Stimulated activated CD8-positive, alpha-beta memory T cell treated with anti-CD3 and anti-CD28 coated beads, Interleukin-4, amount 100 ng/mL, for 1 hour (primary cell): ENCODE measurements at places on chromosomes 5 and 9.

GRCh38 chr5:148381906-148382305 is 1.9 kb upstream of the FBXO38 start:
- DNase-seq, result no peak

DNA sequence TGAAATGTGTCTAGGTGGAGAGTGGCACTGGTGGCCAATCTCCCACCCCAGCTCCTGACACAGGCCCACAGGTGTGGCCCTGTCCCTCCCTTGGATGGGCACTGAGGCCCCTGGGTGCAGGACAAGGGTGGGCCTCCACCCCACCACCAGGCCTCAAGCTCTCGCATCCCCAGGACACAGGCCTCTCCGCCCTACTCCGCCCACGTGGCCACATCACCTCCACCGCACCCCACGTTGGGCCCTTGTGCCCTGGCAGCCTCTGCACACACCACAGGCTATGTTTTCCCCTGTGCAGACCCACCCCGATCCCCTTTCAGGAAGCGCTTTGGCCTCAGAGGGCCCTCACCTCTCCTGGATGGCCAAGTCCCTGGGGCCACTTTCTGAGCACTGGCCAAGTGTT is 54.7 kb downstream of the SECISBP2 start:
- no peak for DNase-seq

GRCh38 chr5:180950291-180950949 is 38.2 kb upstream of the BTNL3 start:
- DNase-seq, result no peak

DNA sequence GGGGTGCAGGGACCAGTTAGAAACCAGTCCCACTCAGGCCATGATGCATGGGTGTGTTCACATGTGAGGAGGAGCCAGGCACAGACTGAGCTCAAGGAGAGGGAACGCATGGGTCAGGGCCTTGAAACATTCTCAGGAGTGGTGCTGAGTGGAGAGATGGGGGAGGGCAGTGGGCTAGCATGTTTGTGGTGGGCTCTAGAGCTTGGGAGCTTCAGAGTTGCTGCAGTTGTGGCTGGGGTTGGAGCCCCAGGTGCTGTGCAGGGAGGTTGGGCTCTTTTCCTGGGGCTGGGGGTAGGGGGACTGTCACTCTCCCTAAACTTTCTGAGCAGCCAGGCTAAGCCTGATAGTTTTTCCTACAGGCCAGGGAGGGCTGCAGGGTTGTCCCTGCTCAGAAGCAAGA is 95.4 kb downstream of the DAB2IP start:
- no peak for DNase-seq

DNA sequence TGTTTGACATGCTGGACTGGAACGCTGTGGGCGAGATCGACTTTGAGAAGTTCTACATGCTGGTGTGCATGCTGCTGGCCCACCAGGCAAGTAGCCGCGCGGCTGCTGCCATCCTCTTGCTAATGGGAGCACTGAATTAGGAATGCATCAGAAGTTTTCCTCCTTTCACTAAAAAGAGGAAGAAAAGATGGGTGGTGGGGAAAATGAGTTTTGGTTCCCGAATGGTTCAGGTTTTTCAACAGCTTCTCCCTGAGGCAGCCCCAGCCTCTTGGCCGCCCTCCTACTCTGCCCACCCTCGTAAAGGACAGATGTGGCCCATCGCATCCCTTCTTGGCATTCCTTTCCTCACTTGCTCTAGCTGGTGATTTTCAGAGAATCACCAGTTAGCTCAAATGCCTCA is 5.5 kb downstream of the EFCAB9 start:
- DNase-seq, result no peak

- DNase-seq, result no peak
Measured at GRCh38 chr5:120314191-120314590, 149.9 kb upstream of the PRR16 start.

DNA sequence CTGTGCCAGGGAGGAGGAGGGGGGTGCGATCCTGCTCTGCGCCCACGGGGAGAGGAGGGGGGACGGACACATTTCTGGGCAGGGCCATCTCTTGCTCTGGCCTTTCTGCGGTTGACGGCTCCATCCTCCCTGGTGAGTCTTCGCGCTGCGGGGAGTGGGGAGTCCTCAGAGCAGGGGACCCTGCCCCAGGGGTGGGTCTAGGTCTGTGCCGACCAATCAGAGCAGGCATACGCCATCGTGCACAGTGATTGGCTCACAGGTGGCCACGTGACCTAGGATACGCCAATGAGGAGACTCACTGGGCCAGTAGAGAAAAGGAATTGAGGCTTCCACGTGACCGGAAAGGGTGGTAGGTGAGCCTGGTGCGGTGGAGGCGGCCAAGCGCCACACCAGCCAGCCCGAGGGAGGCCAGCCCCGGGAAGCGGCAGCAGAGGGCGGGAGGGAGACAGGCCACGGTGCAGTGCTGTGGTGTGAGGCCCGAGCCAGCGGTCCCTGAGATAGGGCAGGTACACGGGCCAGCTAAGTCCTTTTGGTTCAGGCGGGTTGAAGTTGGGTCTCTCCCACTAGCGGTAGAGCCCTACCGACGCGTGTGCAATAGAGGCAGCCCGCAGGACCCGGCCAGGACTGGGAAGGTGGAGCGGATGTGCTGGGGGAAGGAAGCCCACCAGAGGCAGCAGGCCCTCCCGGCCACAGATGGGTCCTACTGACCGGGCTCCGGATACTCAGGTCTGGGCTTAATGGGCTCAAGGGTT is 65.2 kb upstream of the RNF130 start:
- no peak for DNase-seq

DNA sequence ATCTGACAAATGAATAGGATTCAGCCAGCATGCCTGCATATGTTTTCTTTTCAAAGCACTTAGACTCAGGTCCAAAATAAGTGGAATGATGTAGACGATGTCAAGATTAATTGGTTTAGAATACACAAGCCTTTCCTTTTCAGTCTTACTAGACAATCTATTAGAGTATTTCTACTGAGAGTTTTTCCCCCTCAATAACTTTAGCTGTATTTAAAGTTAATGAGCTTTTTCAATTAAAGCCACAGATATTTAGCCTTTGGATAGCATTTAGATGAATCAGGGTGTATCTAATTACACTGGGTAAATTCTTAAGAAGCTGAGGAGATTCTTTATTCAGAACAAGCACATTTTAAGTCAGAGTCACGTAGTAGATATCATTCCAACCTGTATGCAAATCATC is 198.7 kb upstream of the MPDZ start:
- DNase-seq, result no peak

GRCh38 chr5:55096861-55097260 is 5.6 kb upstream of the GZMA start:
- DNase-seq, result no peak

GRCh38 chr5:178677429-178677828 is 50.6 kb upstream of the CLK4 start:
- no peak for DNase-seq

DNA sequence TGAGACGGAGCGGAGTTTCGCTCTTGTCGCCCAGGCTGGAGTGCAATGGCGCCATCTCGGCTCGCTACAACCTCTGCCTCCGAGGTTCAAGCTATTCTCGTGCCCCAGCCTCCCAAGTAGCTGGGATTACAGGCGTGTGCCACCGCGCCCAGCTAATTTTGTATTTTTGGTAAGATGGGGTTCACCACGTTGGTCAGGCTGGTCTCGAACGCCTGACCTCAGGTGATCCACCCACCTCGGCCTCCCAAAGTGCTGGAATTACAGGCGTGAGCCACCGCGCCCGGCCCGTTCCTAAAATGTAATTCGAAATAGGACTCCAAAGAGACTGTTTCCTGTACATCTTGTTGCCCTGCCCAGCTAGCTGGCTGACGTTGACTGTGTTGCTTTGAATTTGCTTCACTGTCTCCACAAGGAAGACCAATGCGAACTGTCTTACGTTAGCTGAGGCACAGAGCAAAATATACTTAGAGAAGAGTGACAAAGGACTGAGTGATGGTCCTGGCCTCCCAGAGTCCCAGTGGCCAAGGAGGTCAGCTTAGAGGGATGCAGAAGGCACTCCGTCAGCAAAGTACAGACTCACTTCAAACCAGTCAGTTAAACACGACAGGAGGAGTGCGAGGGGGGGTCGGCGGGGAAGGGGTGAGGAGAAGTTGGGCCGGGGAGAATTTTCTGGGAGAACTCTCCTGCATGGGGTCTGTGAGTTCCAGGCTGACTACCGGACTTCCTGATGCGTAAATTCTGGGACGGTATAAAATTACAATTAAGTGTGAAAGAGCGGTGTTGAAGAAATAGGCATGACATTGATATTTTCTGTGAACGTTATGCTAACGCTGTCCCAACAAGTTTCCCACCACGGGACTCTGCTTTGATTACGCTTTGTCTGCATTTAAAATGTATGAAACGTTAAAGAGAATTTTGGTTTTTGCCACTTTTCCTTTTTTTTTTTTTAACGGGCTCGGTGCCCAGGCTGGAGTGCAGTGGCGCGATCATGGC is 6.8 kb upstream of the TRIM41 start:
- no peak for DNase-seq

DNA sequence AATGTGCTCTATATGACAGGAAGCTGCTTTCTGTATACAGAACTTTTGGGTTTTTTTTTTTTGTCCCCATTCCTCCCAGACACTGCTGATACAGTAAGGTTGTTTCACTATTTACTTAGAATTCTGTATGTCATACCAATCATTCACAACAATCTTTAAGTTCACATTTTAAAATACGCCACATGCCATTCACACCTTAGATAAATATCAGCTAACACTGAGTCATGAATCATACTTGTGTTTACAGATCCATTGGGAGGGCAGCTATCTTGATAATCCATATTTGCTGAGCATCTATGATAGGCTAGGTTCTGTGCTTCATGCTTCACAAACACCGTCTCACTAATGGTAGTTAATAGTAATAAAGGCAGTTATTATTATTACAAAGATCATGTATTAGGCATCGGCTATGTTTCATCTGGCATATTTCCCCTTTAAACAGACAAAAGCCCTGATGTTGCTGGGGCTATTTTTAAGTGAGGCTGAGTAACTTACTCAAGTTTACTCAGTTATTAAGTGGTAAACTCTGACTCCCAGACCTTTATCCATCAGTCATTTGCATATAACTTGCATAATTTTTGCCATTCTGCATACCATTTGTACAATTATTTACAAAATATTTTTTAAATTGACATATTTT is 152.2 kb upstream of the HMHB1 start:
- DNase-seq, result no peak

GRCh38 chr5:13739479-13739878 is 205.0 kb downstream of the DNAH5 start:
- DNase-seq, result no peak

- no peak for DNase-seq
Measured at GRCh38 chr5:80468131-80468530, 19.8 kb upstream of the FAM151B start.

DNA sequence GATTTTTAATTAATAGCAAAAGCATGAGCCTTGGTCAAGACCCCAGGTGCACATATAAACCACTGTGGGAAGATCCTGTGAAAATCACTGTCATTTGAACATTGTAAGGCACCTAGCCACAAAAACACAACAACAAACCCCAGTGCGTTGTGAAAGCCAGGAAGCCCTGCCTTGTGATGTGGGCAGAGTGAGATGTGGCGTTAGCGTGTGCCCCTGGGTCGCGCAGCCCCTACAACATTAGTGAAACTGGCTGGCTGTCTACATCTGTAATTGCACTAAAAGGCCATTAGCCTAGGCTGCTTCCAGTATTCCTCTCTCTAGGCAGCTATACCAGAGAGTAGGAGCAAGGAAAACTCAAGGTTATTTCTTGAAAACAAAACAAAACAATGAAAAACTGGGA is 21.1 kb upstream of the PDZD2 start:
- DNase-seq, result no peak

DNA sequence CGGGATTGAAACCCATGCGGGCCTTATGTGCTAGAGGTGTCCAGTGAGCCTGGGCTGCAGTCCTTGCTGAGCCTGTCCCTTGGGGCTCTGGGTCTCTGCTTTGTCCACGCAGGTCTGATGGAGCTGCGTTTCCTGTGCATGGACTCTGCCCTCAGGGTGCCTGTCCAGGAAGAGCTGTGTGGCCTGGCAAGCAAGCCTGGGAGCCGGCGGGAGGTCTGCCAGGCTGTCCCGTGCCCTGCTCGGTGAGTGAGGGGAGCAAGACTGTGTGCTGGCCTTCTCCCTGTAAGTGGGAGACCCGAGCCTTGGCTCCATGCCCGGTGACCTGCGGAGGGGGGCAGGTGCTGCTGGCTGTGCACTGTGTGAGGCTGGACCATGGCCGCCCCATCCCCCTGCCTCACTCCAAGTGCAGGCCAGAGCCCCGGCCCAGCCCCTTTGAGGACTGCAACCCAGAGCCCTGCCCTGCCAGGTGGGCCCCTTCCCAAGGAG is 11.2 kb upstream of the CACFD1 start:
- DNase-seq, result no peak

DNA sequence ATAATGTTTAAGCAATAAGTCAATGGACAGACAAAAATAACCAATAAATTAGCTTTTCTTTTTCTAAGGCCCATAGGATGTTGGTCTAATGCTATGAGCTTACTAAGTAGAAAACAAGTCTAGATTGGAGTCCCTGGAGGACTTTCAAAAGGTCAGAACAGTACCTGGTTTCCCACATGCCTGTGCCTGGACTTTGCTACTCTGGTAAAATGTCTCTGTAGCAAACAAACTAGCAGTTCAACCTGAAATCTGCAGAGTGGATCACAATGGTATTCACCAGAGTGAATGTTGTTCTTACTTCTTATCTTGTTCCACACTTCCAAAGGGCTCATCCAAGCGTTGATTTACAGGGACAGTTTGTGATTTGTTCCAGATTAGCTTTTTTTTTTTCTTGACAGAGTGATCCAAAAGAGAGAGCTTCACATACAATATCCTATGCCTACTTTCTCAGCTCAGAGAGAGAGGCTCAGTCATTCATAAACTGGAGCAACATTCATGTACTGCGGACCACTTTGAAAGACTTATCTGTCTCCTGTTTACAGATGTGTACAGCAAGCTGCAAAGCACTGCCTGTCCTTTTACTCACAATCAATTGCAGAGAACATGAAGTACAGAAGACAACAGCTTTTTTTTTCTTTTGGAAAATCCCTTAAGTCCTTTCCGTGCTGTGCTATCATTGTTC is 466.1 kb downstream of the SPATA31D1 start:
- no peak for DNase-seq

- DNase-seq, result no peak
Measured at GRCh38 chr5:172769616-172770373, 1.2 kb downstream of the DUSP1 start.

- DNase-seq, result no peak
Measured at GRCh38 chr5:44801992-44802391, 6.8 kb upstream of the MRPS30 start.

DNA sequence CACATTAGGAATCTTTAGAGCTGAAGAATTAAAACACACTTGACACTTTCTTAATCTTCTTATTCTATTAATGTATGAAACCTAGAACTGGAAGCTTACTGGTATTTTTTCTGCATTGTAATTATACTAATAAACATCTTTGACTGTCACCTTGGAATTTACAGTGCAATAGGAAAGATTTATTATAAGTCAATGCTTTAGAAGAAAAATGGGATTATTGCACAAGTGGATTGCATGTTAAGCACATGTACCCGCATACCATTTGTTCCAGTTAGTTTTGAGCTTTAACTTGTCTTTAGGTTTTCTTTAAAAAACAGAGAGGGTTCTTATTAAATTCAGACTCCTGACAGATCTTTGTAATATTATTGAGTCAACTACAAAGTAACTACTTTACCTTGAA is 278.5 kb downstream of the CCDC171 start:
- no peak for DNase-seq
